ENCODE measurements at places on chromosomes 6 and 20.

DNA sequence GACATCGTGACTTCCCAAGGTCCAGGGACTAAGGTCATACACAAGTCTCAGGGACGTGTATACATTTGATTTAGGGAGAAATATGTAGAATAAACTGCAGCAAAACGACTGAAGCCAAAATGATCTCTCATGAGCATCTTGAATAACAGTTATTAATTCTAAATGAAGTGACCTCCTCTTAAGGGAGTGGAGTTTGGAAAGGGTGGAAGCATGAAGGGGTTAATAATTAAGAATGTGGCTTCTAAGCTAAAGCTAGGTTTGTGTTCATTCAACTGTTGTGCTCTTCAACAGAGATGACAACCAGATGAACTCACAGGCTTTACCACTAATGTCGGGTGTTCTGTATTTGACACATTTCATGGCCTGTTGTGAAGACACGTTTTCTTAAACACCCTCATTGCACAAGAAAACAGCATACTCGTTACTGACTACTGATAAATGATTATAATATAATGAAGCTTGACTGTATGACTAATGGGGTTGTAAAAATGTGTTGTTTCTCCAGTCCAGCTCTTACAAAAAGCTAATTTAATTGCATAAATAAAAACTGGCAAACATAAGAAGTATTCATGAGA is 1.5 kb downstream of the PPP1R14C start:
- DNase-seq, result no peak

- DNase-seq, result no peak
Measured at GRCh38 chr20:62301111-62301668, 1.6 kb upstream of the ADRM1 start.

- DNase-seq, result no peak
Measured at GRCh38 chr6:107555449-107555848, 65.5 kb downstream of the SOBP start.

GRCh38 chr20:20814685-20815084 is 102.2 kb upstream of the RALGAPA2 start:
- DNase-seq, result no peak

- no peak for DNase-seq
Measured at GRCh38 chr6:30741063-30741779, 1.3 kb downstream of the FLOT1 start.

DNA sequence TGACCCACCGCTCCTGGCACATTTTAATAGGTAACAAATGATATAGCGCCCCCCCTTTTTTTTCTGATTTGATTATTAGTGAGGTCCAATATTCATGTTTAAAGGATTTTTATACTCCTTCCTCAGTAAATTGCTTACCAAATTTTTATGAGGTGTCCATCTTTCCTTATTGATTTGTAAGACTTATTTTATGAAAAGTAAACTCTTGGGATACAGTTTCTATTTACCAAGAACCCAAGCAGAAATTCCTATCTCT is 25.1 kb downstream of the TRIM27 start:
- DNase-seq, result no peak

DNA sequence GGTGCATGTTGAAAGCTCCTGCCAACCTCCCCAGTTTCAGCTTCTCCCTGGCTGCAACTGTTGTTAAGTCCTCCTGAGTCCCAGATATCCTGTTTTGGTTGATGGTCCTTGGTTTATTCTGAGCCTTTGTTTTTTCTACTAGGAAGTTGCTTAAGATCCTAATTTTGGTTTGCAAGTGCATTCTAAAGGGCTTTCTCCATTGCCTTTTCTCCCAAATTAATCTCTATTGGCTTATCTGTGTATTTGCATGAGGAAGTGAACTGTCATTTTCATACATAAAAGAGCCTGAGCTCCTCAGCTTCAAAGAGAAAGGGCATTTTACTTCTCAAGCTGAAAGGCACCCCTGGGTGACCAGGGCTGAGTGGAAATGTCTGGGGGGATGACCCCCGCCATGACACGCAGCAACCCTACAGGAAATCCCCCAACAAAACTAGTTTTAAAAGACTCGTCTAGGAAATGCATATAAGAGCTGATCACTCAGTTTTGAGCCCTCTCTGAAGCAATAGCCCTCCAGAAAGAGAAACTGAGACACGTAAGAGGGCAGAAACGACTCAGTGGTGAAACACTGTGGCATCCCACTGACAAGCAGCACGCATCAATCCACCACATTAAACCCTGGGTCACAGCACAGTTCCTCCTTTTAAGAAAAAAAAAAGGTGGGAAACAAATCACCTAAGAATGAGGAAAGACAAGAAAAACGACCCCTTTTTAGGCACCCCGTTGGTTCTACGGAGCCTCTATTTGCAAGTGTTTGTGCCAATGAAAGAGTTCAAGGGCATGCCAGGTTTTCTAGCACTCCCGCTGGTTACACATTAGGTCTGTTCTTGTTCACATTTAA is 140.9 kb downstream of the THBS2 start:
- no peak for DNase-seq

DNA sequence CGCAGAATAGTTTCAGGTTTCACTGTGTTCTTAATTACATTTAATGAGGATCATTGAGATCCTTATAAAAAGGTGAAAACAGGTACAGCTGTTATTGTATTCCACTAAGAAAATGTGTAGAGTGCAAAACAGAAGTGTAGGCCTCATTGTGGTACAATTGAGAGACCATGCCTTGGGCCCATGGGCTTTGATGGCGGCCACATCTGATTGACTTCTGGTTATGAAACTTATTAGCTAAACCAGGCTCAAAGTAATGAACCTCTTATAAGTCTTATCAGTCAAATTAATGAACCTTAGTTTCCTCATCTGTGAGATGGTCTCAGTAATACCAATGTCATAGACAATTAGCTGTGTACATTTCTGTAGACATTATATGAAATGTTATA is 148.7 kb downstream of the ZDHHC14 start:
- DNase-seq, result no peak

- DNase-seq, result no peak
Measured at GRCh38 chr6:168250250-168250649, 69.3 kb downstream of the DACT2 start.

GRCh38 chr6:127404594-127405178 is 54.5 kb downstream of the KIAA0408 start:
- no peak for DNase-seq

- no peak for DNase-seq
Measured at GRCh38 chr6:157789861-157790260, 33.2 kb upstream of the SNX9 start.

GRCh38 chr20:20425823-20426654 is 58.1 kb downstream of the INSM1 start:
- DNase-seq, result no peak

GRCh38 chr6:96007663-96008062 is 8.1 kb upstream of the FUT9 start:
- DNase-seq, result no peak

DNA sequence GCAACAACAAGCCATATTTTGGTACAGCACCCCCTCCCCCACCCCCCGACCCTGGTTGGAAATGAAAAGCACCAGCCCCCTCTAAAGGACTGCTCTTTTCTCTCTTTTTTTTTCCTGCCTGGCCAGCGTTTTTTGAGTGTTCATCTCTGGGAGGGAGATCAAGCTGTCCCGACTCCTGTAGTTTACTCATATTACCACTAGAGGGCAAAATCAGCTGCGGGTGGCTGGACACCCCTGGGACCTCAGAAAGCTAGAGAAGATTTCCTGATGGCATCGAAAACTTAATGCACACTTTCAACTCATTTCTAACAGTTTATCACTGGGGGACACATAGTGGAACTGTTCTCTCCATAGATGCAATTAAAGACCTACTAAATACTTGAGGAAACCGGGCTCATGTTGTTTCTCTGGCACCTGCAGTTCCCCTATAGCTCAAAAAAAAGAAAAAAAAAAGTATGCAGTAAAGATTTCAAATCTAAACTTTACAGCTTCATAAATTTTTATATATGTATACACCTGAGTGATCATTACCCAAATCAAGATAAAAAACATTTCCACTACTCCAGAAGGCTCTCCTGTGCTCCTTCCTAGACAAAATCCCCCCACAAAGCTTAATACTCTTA is 24.4 kb downstream of the CNBD2 start:
- DNase-seq, result peak; percentile 22

DNA sequence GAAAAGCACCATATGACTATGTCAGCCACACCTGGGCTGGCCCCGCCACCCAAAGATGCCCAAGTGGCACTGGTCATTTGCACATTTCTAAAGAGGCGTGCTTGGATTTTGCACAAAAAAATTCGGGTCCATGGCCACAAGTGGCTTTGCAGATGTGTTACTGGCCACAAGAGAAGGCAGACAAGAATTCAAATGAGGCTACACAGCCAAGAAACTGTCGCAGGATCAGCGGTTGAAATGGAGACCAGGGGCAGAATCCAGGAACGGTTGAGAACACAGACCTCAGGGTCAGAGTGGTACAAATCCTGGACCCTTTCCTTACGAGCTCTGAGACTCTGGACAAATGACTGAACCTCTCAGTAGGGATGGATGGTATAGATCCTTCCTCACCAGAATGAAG is 48.6 kb upstream of the SASH1 start:
- no peak for DNase-seq

DNA sequence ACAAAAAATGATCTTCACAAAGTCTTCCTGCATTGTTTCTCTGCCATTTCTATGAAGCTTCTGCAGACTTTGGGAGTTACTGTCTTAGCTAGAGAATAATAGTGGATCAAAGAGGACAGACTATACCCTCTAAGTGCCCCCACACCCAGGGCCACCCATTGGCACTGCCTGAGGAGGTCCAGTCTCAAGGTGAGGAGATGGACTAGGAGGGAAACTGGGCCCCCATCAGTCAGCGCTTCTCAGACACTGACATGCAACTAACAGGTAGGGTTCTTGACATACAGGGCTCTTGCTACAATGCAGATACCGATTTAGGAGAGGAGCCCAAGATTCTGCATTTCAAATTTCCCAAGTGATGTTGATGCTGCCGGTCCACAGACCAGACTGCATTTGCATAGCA is 24.3 kb downstream of the PCNA start:
- DNase-seq, result no peak

DNA sequence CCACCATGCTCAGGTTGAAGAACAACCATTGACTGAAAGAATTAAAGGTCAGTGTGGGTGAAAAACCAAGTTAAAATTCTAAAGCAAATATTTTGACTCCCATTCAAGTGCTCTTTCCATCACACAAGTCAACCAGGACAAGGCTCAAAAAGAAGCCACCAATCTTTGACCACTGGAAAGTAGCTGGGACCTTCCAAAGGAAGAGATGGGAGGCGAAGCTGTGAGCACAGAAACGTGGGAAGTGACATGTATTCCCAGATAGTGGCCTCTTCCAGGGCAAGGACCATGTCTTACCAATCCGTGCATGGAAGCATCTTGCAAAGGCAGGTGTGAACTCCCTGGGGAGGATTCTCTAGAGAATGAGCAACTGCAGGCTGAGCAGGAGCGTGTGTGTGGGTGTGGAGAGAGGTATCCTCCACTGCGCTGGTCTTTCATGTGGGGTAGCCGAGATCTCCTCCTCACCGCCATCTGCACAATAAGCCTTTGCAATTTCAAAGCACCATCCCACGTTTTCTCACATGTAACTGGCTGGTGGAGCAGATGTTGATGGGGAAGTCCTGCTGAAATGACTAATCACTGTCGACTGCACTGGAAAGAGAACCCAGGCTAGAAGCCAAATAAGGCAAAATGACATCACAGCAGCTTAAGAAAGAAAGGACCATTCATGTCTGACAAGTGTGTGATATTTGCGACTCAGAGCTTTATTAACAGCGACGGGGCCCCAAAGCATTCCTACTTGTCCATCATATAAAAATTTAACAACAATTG is 189.4 kb upstream of the RREB1 start:
- DNase-seq, result peak; percentile 54
